ENCODE measurements at places on chromosomes 3 and 15.
A peak's percentile ranks its signal among the peaks of the same experiment; 100 is the strongest.

GRCh38 chr15:50134524-50135024 lies 15.5 kb upstream of the ATP8B4 start:
- DNase-seq = no peak

DNA sequence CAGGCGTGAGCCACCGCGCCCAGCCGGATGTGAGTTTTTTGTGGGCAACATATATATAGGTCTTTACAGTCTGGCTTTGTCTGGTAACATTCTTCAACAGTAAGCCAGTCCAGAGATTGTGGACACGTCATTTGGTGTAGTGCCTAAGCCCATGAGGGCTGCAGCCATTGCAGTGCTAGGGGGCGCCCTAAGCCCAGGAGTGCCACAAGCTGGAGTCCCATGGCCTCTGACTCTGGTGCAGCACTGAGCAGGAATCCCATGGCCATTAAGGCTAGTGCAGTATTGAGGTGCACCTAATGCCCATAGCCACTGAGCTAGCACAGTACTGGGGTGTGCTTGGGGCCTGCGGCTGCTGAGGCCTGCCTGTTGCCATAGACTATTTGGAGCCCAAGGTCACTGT lies 136.4 kb upstream of the NDN start:
- DNase-seq = no peak

DNA sequence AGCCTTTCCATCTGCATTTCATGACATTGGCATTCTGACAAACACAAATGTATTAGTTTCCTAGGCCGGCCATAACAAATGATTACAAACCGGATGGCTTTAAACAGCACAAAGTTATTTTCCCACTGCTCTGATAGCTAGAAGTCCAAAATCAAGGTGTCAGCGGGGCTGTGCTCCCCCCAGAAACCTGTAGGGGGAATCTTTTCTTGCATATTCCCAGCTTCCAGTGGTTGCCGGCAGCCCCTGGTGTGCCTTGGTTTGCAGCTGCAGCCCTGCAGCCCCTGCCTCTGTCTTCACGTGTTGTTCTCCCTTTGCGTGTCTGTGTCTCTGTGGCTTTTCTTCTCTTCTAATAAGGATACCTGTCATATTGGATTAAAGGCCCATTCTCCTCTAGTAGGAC lies 79.0 kb upstream of the CDV3 start:
- DNase-seq = no peak

- DNase-seq = no peak
Observed at GRCh38 chr15:79724312-79724711, 172.5 kb downstream of the MTHFS start.

GRCh38 chr3:107969994-107970819 lies 120.6 kb downstream of the CD47 start:
- no peak for DNase-seq

DNA sequence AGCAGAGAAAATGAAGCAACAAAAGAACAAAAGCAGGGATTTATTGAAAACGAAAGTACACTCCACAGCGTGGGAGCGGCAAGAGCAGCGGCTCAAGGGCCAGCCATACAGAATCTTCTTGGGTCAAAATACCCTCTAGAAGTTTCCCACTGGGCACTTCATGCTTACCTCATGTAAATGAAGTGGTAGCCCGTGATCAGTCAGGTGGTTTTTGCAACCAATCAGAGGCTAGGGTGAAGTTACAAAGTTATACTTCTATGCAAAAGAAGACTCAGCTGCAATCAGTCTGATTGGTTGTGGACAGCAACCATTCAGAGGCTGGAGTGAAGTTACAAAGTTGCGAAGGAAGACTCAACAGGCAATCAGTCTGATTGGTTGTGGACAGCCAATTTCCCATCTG lies 37.8 kb upstream of the TRH start:
- no peak for DNase-seq

DNA sequence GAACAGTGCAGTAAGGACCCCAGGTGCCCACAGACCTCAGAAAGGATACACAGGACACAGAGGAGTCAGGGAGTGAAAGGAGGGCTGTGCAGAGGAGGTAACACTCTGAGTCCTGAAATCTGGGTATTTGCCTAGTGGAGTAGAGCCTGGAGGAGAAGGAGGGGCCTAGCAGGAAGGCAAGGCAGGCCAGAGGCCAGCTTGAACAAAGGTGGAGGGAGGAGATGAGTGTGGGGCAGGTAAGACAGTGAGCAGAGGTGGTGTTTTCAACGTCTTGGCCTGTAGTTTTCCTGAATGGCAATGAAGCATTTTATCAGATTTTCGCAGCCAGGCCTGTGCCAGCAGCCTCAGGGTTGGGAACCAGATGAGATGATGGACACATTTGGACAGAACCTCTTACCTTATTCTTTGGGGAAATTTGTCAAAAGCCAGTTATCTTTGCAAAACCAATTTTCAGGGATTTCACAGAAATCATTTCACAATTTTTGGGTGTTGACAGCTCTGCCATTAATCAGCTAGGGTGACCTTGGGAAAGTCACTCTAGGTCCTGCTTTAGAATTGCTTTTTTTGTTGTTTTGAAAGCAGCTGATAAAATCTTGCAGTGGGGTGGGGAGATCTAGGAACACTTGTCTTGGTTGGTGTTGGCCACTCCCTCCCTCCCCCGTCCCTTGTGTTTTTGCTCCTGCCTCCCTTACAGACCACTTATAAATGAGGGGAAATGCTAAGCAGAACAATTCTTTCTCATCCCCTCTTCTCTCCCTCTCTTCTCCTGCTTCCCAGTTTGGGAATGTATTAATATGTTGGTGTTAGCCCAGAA lies 38.4 kb downstream of the SPSB4 start:
- DNase-seq = no peak

GRCh38 chr3:67739851-67740250 lies 85.4 kb upstream of the SUCLG2 start:
- no peak for DNase-seq

DNA sequence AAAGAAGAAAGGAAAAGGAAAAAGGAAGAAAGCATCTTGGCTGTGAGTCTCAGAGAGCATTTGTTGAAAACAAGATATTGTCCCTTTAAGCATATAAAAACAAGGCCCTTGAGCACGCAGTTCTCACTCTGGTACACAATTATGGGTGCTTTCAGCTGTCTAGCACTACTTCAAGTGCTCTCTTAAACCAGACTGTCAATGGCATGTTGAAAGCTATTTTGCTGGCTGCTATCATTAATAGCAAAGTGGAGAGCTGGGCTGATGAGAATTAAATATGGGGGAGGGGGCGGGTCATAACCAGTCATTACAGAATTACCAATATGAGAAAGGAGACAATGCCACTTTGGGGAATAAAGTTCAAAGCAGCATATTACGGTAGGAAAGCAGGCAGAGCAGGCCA lies 9.3 kb downstream of the TLE3 start:
- no peak for DNase-seq

DNA sequence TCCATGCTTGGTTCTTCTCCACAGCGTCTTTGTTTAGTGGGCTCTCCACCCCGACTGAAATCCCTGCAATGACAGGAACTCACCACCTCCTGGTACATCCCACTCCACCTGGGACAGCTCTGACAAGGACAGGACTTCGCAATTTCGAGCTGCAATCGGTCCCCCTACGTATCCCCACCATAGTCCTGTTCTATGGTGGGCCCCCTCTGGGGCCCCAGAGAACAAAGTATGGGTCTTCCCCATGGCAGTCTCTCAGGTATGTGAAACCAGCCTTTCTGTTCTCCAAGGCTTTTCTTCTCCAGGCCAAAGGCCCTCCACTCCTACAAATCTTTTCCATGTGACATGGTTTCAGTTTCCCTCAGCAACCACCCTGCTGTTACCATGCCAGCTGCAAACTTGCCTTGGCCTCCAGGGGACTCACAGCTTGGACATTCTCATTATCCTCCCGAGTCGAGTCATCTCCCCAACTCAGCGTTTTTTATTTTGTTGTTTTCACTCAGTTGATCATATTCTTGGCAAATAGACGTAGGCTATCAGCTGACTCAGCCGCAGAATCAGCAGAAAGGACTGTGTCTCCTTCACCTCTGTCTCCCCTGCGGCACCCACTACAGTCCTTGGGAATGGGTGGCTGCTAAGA lies 233.3 kb downstream of the OPA1 start:
- DNase-seq = no peak

DNA sequence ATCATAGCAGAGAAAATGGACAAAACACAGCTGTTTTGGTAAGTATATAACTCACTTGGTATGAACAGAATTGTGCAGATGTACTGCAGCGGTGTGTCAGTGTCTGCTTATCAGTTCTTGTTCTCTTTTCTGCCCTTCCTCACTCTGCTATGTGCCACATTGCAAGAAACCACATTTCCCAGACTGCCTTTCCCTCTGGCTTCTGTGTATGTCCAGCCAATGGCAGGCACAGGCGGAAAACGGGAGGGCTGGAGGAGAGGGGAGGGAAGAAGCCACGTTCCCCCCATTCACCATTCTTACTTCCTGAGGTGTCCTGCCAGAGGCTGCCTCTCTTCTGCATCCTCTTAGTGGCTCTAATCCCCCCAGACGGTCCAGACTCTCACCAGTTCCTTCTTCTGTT lies 15.4 kb downstream of the HHLA2 start:
- DNase-seq = no peak

GRCh38 chr15:61025781-61026180 lies 203.3 kb downstream of the RORA start:
- DNase-seq = no peak

DNA sequence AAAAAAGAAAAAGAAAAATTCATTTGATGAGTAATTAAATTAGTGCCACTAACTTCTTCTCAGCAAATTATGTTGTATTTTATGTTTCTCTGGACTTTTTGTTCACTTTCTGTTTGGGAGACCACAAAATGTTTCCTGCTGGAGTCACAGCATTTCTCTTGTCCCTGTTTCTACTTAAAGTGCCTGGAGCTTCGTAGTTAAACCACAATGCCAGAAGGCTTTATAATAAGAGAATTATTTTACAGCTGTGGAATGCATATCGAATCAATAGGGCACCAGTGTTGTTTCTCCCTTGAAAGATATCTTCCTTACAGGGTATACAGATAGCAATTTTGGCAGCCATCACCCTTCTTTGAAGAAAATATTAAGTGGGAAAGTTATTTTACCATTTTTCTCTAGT lies 3.2 kb downstream of the DTWD1 start:
- no peak for DNase-seq

- DNase-seq = no peak
Observed at GRCh38 chr3:17065315-17065714, 180.6 kb downstream of the PLCL2 start.

DNA sequence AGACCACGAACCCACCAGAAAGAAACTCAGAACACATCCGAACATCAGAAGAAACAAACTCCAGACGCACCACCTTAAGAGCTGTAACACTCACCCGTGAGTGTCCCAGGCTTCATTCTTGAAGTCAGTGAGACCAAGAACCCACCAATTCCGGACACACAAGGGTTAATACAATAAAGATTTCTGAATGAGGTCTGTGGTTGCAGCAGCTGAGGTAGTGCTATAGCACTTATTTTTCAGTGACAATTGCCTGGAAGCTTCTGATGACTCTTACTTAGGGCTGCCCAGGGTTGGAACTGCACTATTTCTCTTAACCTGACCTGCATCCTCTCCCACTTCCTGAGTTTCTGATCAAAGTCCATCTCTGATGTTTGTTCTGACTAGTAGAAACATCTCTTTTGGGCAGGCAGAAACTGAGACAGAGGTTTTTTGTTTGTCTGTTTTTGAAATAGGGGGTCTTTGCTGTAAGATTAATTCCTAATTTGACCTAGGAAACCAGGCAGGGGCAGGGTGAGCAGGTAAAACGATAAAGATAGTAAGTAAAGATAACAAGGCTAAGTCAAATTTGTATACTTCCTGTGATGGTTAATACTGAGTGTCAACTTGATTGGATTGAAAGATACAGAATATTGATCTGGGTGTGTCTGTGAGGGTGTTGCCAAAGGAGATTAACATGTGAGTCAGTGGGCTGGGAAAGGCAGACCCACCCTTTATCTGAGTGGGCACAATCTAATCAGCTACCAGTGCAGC lies 169.1 kb downstream of the GAP43 start:
- DNase-seq = no peak

GRCh38 chr15:85582131-85583079 lies 202.0 kb downstream of the AKAP13 start:
- DNase-seq = peak; percentile 58

- no peak for DNase-seq
Observed at GRCh38 chr3:136042608-136043221, 77.2 kb downstream of the PPP2R3A start.

- DNase-seq = no peak
Observed at GRCh38 chr15:96264351-96264798, 66.1 kb upstream of the NR2F2 start.

- DNase-seq = no peak
Observed at GRCh38 chr3:149414557-149415231, 37.2 kb upstream of the TM4SF1 start.

DNA sequence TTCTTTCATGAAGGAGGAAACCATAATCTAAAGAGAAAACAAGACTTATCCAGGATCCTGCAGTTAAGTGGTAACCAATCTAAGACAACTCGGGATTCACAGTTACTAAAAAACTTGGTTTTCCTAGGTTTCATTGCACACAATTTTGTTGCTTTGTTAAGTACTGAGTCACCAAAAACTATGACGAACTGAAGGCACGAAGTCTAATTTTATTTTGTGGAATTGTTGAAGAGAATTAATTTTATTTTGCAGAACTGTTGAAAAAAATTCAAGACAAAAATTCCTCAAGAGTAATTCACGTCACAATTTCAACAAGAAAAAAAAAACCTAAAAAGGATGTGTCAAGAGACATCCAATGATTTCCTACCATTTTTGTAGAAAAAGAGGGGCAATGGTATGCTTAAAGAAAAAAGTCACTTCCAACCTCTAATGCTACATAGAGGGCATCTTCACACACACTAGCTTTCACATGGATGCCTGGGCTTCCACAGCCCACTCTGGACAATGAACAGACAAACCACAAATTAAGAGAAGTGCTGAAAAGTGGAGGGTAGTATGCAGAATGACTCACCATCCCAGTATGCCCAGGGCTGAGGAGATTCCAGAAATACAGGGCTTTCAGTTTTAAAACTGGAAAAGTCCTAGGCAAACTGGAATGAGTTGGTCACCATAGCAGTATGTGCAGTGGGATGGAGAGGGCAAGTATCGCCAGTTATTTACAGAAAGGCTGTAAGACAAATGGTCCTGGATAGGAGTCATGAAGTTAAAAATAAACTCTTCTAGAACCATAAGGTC lies 29.2 kb downstream of the PLOD2 start:
- DNase-seq = no peak

DNA sequence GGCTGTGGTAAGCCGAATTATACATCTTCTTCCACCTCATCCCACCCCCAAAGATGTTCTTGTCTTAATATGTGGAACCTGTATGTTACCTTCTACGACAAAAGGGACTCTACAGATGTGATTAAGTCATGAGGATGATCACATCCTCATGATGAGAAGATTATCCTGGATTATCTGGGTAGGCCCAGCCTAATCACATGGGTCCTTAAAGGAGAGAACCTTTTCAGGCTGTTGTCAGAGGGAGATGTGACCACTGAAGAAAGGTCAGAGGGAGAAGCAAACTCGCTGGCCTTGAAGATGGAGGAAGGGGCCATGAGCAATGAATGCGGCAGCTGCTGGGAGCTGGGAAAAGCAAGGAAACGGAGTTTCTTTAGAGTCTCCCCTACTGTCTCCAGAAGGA lies 12.9 kb upstream of the SCG3 start:
- DNase-seq = no peak

Data from central memory CD8-positive, alpha-beta T cell (primary cell).